ENCODE measurements at places on chromosomes 5 and 9.

GRCh38 chr9:69013382-69013727 lies 558 bp downstream of the PRKACG start:
- H3K36me3 ChIP-seq = no peaks in the 10 kb centered on the region
- no peak for DNase-seq
- no peak overlapping the region for H3K27ac ChIP-seq
- H3K27me3 ChIP-seq = peaks cover 53% of the 10 kb centered on the region

GRCh38 chr9:116594547-116594946 lies 92.6 kb upstream of the TRIM32 start:
- no peaks in the 10 kb centered on the region for H3K36me3 ChIP-seq
- no peaks in the 10 kb centered on the region for H3K27me3 ChIP-seq
- no peaks in the 10 kb centered on the region for H3K4me1 ChIP-seq
- no peak for DNase-seq
- H3K27ac ChIP-seq = no peak overlapping the region
- H3K4me3 ChIP-seq = no peak overlapping the region

DNA sequence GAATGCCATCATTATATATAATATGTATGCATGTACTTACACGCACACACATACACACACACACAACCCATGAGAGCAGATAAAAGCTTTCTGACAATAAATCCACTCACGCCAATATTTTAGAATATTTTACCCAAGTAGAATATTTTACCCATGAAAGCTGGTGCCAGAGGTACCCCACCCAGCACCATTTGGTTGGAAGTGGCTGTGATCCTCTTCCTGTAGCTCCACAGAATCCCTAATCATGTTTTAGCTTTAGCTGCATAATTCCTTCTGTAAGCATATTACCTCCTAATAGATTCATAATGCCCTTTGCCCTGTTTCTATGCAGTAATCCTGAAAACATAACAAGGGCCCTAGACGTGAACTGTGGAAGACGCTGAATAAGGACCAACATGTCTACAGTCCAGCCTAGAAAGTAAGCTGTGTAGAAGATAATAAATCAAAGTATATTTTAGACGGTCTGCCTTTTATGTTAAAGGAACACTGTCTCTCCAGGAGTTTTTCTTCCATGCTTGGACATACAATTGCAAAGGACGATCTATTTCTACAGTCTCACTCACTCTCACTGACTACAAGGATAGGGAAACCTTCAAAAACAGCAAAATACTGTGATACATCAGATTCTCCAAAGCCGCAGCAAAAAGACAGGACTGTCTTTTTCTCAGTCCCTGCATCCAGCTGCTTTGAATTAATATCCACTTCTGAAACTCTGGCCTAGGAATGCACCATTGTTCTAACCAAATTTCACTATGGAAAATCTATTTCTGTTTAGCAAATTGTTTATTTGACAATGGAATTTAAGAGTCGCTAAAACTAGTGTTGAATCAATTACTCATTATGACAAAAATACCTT lies 98.2 kb downstream of the USP20 start:
- H3K36me3 ChIP-seq = no peaks in the 10 kb centered on the region
- H3K4me1 ChIP-seq = peaks cover 17% of the 10 kb centered on the region
- no peaks in the 10 kb centered on the region for H3K27me3 ChIP-seq
- peak; percentile 49 for DNase-seq

GRCh38 chr9:97943308-97943855 lies 5.4 kb upstream of the HEMGN start:
- no peak overlapping the region for H3K4me3 ChIP-seq
- no peaks in the 10 kb centered on the region for H3K36me3 ChIP-seq
- no peak for DNase-seq
- no peak overlapping the region for H3K27ac ChIP-seq
- H3K27me3 ChIP-seq = peaks cover 8% of the 10 kb centered on the region

DNA sequence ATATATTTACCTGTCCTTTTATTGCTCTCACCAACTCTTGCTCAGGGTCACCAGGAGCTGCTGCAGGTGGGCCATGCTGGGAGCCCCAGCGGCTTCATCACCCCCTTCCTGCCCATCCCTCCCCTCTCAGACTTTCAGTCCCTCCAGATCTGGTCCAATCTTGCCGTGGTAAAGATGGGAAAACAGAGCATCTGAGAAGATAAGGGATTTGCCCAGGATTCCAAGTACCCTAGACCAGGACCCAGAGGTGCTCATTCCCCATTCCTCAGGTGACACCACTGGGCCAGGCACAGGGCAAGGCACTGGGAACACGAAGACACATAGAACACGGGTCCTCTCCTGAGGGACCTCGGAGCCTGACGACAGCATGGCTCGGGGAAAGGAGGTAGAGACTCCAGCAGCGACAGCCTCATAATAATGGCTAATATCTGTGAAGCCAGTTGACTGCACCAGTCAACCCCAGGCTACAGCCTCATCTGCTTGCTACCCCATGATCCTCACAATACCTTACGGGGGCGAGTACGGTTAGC lies 18.0 kb downstream of the TMOD1 start:
- no peak for DNase-seq
- H3K4me1 ChIP-seq = peaks cover 59% of the 10 kb centered on the region
- no peak overlapping the region for H3K4me3 ChIP-seq
- H3K36me3 ChIP-seq = no peaks in the 10 kb centered on the region
